ENCODE measurements at places on chromosomes 2 and 18.

- DNase-seq = no peak
Observed at GRCh38 chr2:100411841-100412292, 5.6 kb downstream of the CHST10 start.

DNA sequence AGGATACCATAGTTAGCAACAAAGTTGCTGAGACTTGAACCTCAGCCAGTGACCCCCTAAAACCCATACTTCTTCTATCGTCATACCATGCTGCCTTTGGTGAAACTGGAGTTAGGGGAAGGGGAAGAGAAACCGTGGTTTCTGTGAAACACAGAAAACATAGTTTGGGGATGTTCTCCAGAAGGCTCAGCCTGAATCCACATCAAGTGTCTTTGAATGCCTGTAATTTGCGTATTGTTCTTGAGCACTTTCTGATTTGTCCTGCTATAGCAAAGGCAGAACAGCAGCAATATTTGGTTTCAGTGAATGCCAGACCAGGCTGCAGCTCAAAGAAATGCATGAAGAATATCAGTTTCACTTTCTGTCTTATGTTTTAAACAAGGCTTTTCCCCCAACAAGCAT, 258.7 kb downstream of the TTC32 start:
- no peak for DNase-seq

DNA sequence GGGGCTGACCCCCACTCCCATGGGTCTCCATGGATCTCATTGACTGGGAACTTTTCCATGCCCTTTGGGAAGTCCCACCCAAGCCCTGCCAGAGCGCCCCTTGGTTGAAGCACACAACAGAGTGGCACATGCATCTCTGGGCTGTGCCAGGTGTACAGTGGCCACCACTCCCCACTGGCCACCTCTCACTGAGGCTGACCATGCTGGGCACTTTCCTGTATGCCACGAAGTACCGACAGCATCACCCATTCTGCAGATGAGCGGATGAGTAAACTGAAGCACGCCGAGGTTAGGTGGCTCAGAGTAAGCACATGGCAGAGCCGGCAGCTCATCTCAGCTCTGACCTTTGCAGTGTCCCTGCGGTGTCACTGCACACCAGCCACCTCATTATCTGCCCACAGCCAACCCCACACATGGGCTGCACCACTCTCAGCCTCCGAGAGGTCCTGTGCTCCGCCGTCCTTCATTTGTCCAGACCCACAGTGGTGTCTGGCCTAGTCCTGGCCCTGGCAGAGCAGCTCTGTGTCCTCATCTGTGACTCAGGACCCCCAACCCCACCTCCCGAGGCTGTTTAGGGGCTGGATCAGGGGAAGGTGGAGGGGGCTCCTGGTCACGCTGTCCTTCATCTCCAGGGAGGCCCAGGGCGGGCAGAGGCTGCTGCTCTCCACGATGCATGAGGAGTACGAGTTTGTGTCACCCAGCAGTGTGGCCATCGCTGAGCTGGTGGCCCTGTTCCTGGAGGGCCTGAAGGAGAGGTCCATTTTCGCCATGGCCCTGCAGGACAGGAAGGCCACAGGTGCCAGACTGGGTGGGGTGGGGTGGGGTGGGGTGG, 18.0 kb upstream of the GPR17 start:
- no peak for DNase-seq

DNA sequence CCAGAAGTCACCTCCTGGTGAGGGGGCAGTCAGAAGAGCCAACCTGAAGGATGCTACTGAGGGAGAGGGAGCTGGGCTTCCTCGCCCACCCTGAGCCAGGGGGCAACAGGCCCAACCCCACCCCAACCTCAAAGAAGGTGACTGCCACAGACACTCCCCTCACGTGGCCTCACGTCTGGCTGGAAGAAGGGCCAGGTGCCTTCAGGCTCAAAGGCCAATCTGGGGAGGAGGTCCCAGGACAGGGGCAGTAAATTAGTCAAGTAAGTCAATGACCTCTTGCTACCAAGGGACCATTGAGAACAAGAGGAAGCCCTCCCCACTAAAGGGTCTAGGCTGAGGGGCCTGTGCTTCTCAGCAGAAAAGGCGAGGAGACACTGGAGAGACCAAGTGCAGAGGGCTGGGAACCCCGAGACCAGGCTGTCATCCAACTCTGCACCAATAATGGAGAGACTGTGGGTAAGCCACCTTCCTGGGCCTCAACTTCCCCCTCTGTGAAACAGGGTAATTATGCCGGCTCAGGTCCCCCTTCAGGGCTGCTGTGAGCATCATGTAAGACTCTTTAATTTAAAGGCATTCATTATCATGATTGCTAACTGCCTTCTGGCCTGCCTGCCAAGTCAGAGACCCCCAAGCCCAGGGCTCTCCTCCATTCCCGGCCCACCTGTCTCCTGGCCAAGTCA, 20.2 kb upstream of the TNS1 start:
- no peak for DNase-seq

DNA sequence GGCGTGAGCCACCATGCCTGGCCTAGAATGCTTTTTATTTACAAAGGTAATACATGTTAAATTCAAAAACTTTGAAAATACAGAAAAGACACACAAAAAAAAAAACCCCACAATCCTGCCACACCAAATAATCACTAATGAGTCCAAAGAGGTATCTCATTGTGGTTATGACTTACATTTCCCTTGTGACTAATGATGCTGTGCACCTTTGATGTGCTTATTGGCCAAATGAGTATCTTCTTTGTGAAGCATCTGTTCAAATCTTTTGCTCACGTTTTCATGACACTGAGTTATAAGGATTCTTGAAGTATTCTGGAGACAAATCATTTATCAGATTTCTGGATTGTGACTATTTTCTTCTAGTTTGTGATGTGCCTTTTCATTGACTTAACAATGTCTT, 6.4 kb upstream of the NLRC4 start:
- no peak for DNase-seq

- no peak for DNase-seq
Observed at GRCh38 chr2:152459091-152459490, 124.1 kb downstream of the FMNL2 start.

DNA sequence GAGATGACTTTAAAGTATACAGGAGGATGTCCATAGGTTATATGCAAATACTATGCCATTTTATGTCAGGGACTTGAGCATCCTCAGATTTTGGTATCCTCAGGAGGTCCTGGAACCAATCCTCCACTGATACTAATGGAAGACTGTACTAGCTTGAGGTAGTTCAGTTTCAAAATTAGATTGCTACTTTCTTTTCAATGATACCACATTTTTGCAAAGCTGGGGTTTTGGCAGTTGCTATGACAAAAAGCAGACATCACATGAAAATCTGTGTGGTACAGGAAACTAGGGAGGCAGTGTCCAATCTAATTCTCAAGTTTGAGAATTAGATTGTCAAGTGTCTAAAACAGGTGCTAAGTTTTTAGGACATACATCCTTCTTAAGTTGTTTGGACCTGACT, 14.2 kb downstream of the EHBP1 start:
- no peak for DNase-seq

DNA sequence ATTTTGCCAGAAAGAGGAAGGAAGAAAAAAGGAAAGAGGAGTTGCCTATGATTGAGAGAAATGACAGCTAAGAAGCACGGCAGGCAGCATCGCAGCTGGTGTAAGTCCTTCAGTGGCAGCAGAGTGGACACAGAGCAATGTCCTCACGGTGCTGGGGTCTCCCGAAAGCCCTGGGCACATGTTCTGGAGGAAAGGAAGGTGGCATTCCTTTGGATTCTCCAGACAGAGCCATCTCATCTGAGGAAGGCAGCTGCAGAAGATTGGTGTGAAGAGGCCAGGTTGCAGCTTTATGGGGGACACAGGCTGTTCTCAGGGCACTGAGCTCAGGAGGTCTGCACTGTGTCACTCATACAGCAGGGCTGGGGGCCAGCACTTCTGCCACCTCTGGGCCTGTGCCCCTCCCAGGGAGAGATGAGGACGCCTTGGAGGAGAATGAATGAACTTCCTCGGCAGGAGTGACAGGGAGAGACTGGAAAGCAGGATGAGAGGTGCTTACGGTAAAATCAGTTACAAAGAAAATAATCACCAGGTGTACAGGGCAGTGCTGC, 252.0 kb upstream of the MYT1L start:
- no peak for DNase-seq

GRCh38 chr2:44928483-44929158, 12.9 kb upstream of the SIX3 start:
- no peak for DNase-seq

- no peak for DNase-seq
Observed at GRCh38 chr2:98665677-98666076, 57.3 kb downstream of the UNC50 start.

- no peak for DNase-seq
Observed at GRCh38 chr2:104849618-104850141, 4.2 kb upstream of the POU3F3 start.

DNA sequence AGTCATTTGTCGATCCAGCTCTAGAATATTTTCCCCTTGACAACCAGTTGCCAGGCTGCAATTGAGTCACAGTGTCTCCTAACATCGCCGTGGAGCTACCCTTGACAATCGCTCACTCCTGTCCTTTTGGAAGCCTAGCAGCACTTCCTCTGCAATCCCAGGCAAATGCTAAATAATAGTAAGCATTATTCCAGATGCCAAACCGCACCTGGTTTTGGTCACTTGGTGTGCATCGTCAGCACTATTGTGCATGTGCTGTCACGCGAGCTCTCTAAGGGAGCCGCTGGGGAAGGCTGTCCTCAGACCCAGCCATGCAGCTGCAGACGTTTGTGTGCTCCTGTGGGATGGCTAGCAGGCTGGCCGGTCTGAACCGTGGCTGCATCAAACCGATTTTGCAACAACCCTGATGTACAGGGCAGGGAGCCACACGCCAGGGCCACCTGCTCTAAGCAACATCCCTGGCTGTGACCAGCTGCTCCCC, 549.5 kb upstream of the ID2 start:
- DNase-seq = no peak

- DNase-seq = no peak
Observed at GRCh38 chr2:196963961-196964360, 37.5 kb upstream of the PGAP1 start.

DNA sequence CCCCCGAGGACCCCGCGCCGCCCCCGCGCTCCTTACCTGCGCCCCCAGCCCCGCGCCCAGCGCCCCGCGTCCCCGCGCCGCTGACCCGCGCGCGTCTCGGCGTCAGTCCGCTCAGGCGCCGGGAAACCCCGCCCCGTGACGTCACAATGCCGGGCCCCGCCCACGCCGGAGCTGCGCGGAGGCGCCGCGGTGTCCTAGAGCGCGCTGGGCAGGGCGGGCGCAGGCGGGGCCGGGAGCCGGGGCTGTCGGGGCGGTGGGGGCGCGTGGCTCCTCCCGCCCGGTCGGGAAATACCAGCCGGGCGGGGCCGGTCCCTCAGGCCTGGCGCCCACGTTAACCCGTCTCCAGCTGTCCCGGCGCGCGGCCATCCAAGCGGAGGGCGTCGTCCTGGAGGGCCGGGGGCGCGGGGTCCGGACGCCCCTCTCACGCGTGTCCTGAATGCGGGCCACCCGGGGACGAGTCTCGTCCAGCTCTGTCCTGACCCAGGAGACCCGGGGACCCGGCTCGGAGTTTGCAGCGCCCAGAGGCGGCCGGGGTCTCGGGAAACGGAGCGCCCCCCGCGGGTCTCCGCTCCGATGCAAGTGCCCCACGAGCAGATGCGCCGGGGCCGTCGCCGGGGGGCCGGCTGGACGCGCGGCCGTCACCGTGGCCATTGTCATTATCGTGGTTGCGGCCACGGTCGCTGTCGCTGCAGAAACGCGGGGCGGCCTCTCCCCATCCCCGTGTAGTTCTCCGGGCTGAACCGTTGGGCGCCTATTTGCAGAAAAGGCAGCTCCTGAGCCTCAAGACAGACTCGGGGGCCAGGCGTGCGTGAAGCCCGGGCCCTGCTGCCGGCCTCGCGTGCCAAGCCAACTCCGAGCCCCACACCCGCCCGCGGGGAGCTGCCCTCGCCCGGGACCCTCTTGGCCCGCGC, at the start of gene SLC66A2:
Gene SLC66A2, minus strand, starts transcription at position 109 of the 911 bp plus-strand sequence. CDS start 727 bp downstream, outside the sequence.
- DNase-seq = peak; percentile 94

DNA sequence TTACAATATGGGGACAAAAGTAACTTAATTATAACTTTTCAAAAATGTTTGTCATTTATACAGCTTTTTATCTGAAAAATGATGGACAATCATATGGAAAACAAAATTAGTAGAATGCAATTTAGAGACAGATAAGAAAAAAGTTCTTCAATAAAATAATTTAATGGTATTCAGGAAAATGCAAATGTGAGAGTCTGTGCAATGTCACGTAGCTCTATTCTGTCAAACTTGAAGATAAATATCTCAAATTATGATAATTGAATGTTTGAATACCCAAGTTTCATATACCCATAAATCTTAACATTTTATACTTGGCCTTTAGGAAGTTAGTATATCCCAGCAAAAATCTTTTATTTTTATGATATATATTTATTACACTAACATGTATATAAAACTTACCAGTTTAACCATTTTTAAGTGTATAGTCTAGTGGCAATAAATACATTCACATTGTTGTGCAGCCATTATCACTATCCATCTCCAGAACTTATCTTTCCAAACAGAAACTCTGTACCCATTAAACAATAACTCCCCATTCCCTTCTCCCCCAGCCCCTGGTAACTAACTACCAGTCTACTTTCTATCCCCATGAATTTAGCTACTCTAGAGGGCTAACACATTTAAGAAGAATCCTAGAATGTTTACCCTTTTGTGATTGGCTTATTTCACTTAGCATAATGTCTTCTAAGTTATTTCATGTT, 311.5 kb downstream of the SOCS6 start:
- DNase-seq = no peak

DNA sequence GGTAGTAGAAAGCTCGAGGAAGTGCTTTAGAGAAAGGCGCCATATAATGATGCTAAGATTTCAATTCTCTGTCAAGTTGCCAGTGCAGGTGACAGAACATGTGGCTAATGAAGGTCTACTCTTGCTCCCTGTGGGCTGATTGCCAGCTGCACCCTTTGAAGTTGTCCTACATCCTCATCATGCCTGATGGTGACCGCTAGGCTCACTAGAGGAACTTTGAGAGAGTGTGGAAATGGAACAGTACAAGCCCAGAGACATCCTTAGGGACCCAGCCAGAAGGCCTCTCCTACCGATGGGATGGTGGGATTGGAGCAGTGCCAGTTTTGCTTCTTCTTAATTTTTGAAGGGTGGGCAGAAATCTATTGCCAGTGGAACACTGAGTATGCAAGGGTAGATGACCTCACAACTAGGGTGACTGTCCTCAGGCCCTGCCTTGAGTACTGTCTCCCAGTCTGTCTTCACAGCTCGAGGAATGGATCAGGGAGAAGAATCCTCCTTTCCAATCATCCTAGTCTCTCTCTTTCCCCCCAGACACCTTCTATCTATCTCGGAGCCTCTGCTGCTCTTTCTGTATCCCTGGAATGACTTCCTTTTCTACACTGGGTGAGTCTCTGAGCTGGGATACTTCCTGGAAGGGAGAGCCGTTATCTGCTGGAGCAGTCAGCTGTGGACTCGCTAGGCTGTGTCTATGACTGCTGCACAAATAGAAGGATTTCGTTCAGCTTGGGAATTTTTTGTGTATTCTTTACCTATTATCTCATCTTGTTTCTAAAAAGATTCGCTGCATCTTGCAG, 33.5 kb downstream of the LGALSL start:
- no peak for DNase-seq

DNA sequence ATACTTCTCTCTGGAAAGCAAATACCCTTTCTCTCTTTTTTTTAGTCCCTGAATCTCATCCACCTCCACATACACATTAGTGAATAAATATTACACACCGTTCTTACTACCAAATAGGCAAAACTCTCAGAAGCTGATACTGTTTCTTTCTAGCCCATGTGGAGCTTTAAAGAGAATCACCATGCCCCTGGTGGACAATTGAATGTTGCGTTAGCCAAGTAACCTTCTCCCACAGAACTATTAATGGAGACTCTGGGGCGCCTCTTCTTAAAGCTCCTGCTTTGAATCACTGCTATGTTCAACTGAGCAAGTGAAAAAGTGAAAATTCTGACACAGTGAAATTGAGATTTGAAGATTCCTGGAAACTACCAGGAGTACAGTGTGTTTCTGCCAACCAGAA, 522.8 kb upstream of the CDH7 start:
- no peak for DNase-seq

GRCh38 chr2:60882971-60883753, 1.8 kb downstream of the REL start:
- DNase-seq = peak; percentile 65

Measured in stimulated activated effector memory CD8-positive, alpha-beta T cell treated with anti-CD3 and anti-CD28 coated beads, Interleukin-12 subunit alpha, Interleukin-12 subunit beta, amount 100 ng/mL, for 72 hours (primary cell).